ENCODE measurements at places on chromosomes 11 and 22.

DNA sequence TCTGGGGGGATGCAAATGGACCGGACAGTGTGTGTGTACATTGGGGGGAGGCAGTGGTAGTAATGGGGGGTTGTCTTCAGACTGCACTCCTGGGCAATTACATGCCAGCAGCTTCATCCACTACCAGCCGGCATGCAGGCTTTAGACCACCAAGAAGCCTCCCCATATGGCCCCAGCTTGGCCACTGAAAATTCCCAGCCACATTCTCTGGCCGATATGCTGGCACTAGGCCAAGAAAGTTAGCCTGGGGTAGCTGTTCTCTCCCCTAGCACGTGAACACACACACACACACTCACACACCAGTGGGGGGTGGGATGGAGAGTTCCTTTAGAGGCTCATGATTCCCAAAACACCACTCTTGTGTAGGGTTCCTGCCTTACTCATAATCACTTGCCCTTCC lies 3.6 kb upstream of the ROBO3 start:
- DNase-seq = no peak

DNA sequence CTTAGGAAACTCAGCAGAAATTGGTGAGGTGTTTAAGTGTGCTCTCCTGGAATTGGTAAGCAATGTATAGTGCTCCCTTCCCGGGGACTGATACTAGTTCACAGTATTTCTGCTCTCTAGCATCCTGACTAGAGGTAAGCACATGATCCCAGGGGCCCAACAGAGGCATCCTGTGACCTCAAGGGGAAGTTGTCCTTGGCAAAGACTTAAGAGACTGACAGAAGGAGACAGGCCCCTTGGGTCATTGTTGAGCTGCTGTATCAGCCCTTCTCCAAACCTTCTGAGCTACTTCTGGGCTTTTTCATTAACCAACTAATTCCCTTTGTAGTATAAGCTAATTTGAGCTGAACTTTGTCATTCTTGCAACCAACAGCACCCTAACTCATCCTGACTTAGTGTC lies 4.3 kb upstream of the TBC1D22A start:
- DNase-seq = no peak

DNA sequence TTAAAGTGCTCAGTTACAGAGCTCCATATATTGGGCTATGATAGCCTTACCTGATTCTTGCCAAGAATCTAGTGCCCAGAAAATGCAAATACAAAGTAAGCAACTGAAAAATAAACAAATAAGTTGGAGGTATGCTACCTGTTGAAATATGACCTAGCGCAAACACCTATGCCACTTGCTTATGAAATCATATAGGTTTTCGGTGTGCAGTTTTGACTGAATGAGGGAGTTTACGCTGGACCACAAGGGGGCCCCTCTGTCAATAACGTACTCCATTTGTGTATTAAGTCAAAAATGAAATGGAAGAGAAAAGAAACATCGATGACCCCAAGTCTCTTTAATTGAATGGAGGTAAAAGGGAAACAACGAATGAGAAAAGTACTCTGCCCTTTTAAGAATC lies 84.9 kb upstream of the TRIM77 start:
- no peak for DNase-seq

DNA sequence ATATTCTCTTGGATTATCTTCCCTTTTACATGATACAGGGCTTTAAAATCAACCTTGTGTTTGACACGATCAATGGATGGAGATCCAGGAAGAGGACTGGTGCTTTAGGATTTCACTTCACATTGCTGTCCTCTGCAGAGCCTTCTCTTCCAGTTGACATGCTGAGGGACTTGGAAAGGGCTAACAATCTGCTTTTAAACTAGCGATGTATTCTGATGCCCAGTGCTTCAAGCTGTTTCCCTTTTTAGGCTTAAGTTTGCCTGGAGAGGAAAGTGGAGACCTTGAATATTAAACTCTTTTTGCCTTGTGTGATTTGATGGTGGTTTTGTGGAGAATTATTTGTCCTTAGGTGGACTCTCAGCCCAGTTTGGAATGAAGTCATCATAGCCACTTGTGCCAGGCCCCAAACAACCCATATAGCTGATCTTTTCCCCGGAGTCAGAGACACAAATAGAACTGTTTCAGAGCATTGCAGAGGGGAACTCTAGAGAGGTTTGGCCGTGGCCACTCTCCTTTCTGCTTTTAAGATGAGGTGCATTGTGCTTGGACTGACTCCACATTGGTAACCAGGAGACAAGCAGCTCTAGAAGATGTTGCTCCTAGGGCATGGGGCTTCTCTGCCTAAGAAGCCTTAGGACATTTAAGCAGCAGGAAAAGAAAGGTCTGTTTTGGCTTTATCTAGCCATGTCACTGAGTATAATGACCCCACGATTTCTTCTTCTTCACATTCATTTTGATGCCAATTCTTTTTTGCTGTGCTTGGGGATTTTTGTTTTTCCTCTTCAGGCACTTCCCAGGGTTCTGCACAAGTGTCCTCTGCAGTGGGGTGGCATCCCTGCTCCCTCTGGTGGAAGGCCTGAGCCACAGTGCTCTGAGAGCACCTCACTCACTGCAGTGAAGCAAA lies 152.8 kb downstream of the NCAM1 start:
- DNase-seq = peak; percentile 13

DNA sequence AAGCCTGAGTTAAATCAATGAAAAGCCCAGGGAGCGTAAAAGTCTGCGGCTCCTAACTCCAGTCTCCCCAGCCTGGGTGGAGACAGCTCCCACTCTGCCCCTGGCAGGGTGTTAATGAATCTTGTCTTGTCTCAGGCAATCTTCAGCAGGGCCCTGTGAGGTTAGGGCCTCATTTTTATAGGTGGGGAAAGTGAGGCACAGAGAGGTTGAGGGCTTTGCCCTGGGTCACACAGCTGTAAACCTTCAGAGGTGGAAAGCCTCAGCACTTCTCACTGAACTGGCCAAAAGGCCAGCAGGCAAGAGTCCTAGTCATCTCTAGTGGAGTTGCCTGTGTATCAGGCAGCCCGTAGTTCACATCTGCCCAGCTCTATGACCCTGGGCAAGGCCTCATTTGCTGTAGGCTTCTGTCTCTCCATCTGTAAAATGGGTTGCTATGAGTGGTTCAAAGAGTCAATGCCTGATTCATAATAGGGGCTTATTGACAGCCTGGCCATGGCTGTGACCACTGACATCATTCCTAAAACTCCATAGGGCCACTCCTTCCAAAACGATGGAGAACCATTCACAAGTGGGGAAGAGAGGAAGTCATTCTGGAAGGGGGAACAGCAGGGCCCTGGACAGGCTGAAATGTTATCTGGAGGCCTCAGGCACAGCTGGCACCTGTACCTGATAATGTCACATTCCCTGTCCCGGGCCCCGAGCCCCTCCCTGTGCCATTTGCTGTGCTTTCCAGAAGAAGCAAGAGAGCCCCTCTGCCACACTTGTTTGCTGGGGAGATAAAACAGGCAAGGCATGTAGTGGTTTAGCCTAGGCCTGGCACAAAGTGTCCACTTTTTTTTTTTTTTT lies 6.0 kb downstream of the CBX7 start:
- DNase-seq = no peak

DNA sequence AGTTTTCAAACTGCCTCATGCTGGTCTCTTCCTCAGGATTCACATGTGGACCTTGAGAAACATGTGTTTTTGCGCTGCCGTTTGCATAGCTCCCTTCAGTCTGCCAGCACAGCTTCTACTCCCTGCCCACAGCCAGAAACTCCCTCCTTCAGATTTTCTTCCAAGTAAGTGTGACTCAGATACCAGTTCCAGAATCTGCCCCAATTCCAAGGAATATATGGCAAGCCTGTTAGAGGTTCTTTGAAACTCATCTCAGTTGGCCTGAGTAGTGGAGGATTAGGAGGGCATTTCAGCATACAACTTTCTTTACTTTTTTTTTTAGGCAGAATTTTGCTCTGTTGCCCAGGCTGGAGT lies 67.1 kb downstream of the SNX19 start:
- DNase-seq = peak; percentile 57

DNA sequence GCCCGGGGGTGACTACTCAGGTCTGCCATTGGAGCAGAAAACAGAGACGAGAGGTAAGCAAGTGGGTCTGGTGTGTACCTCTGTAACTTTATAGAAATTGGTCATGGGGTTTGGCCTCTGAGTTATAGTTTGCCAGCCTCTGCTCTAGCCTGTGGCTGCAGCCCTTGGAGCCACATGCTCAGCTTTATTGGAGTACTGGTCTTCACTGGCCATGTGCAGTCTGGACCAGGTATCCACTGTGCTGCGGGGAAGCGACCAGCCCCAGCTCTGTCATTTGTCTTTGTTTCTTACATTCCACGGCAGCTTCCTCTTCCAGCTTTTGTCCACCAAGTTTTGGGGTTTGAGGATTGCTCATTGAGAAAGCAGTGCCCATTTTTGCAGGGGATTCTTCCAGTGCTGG lies 453.4 kb downstream of the TBC1D22A start:
- no peak for DNase-seq

DNA sequence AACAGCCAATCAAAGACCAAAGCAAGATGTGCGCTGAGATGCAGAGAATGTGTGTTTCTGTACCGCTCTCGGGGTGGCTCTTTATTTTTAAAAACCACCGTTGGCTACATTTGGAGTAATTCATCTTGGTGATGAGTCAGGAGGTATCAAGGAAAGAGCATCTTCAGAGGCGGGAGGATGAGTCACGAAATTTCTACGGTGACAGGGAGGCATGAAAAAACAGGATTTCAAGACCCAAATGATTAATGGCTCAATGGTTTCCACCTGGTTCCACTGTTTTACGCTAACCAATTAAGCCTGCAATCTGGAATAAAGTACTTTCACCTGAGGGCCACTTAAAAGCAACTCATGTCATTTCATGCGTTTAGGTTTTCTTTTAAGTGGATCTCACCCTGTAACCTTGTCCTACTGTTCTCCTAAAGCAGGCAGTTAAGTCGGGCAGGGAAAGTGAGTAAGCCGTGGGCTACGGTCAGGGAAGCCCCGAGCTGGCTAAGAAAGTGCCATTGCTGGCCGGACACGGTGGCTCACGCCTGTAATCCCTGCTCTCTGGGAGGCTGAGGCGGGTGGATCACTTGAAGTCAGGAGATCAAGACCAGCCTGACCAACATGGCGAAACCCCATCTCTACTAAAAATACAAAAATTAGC lies 74.6 kb downstream of the CELSR1 start:
- DNase-seq = no peak

DNA sequence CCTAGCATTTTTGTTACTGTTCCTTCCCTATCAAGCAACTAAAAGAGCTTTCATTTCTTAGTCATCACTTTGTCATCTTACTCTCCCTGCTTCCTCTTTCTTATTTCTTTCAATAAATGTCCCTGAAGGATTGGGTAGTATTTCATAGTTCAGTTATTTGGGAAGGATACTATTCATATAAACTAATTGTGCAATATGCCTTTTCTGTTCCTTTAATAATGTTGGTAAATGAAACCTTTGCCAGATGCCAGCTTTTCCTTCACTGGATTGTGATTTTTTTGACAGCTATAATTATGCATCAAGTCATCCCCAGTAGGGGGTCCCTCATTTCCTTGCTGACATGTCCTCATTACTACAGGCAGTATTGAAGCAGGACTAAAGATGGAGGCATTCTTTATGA lies 101.7 kb downstream of the ATM start:
- DNase-seq = no peak

DNA sequence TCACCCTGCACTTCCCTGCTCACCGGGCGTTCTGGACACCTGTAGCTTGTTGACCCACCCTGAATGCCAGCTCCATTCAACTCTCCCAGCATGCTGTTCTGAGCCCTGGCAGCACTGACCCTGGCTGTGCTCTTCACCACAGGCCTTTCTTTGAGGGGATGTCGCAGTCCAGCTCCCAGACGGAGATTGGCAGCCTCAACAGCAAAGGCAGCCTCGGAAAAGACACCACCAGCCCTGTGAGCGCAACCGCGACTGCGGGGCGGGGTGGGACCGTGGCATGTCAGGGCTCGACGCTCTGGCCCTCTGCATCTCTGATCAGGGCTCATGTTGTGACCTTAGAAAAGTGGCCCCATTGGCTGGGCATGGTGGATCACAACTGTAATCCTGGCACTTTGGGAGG lies 47.4 kb upstream of the RAB1B start:
- DNase-seq = no peak

DNA sequence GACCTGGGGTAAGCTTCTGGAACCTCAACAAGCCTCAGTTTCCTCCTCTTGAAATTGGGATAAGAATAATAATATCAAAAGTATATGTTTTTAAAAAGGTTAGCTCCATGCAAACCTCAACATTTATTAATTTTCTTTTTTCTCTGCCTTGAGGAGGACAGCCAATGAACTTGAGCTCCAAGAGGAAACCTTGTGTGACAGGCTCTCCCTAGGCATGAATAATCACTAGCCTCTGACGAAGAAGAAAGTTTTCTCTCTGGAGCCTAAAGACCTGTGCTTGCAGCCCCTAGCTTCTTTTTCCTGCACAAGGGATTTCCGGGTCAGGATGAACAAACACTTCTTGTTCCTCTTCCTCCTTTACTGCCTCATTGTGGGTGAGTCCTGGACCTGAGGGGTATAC lies at the start of gene PATE3:
Gene PATE3, plus strand, starts transcription at position 301 of the 400 bp plus-strand sequence. Its CDS starts 25 bp downstream, at position 326.
- no peak for DNase-seq

GRCh38 chr11:33733980-33734379 lies 2.2 kb downstream of the CD59 start:
- DNase-seq = no peak

GRCh38 chr11:120334894-120335462 lies 1.2 kb upstream of the ARHGEF12 start:
- DNase-seq = peak; percentile 59

DNA sequence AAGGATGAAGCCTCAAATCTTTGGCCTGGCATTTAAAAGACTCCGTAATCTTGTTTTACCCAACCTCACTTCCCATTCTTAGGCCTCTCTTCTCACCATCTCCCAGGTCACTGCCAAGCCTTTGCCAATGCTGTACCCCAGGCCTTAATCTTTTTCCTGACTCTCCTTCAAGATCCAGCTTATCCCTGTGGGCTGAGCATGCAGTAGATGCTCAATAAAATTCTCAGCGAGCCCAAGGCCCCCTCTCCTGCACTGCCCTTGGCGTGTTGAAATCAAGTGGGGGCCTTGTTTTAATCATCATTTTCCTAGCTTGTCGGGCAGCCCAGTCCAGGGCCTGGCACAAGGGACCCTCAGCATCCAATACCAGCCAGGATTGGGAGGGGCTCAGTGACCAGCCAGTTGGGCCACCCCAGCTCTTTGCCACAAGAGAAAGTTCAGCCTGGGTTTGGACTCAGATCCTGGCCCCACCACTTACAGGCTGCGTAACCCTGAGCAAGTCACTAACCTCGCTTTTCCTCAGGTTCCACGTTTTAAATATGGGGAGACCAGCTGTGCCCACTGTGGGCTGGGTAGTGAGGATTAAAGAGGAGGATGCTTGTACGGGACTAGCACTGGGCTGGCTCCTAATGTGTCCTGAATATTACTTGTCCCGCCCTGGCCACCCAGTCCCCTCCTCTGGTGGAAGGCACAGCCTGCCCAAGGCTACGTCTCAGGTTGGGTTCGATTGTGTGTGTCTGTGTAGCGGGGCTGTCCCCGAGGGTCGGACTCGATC lies 943 bp upstream of the YWHAH start:
- DNase-seq = no peak

- no peak for DNase-seq
Observed at GRCh38 chr22:42343531-42344081, 73.2 kb upstream of the TCF20 start.

DNA sequence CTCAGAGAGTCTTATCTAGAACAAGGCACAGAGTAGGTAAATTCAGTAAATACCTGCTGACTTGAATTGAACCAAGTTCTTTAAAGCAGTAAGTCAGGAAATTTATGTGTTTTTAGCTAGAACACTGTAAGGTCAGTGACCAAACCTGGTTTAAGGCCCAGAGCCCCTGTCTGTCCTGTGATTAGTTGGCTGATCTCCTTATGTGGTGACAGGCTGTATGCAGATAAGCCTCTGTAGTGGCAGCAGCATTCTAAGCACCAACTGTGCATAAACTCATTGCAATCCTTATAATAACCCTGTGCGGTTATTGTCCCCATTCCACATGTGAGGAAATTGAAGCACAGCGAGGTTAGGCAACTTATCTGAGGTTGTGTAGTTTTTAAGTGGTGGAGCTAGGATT lies 40.5 kb downstream of the FBXO7 start:
- no peak for DNase-seq

All from fibroblast of skin of left biceps (primary cell).